ENCODE measurements at places on chromosomes 5 and 9.

GRCh38 chr5:35741971-35742370 is 114.7 kb upstream of the IL7R start:
- no peak for DNase-seq

- DNase-seq, result no peak
These were observed 59.6 kb upstream of the TLX3 start for GRCh38 chr5:171249460-171249859.

GRCh38 chr9:115250621-115251032 is 132.7 kb upstream of the TNC start:
- peak; percentile 64 for DNase-seq

- DNase-seq, result no peak
These were observed 491.2 kb upstream of the SEMA6A start for GRCh38 chr5:117065800-117066199.

GRCh38 chr5:125492977-125493376 is 746.5 kb upstream of the ZNF608 start:
- DNase-seq, result no peak

DNA sequence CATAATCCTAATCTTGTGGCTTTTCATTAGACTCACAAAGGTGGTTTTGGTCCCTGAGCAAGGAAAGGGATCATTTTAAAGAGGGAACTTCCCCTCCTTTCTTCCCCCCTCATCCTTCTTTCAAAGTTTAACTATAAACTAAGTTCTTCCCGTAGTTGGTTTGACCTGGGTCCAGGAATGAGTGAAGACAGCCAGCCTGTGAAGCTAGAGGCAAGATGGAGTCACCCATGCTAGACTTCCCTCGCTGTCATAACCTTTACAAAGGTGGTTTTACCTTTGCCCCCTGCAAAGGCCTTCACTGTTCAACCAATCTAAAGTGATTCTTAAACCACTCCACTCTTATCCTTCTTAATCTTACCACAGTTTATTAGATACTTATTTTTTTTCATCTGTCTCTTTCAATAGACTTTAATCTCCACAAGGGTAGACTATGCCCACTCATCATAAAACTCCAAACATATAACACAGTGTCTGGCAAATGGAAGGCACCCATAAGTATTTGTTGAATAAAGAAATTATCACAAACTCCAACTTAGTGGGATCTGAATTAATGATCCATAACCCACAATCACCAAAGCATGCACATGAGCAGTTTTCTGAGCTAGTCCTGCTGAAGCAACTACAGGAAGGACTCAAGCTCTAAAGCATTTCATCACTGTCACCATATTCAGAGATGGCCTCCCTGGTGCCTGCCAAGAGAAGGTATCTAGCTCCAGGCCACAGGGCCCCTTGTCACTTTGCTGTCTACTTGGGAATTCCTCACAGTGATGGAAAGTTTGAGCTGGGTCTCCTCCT is 369.0 kb downstream of the SPOCK1 start:
- no peak for DNase-seq

GRCh38 chr5:63878788-63879187 is 83.5 kb downstream of the HTR1A start:
- no peak for DNase-seq

- no peak for DNase-seq
These were observed 109.2 kb downstream of the RAPGEF6 start for GRCh38 chr5:131525805-131526204.

DNA sequence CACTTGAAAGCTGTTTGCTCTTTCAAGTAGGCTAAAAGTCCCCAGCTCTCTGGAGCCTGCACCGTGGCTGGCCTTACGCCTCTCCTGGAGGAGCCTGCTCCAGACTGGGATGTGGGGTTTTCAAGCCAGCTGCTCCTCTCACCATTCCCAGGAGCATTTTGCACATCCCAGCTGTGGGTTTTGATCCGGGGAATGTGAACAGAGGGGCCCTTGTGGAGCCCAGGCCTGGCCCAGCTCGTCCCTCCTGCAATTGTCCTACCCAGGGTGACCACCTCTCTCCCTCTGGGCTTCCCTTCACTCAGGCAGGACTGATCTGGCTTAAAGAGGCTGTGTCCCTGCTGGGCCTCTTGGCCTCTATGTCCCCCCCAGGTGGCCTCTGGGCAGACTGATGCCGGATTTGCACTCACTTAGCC is 32.5 kb upstream of the TIFAB start:
- DNase-seq, result no peak

GRCh38 chr9:69945671-69946141 is 97.9 kb upstream of the MAMDC2 start:
- DNase-seq, result no peak

GRCh38 chr9:94915476-94916450 is 189.3 kb downstream of the AOPEP start:
- DNase-seq, result no peak

DNA sequence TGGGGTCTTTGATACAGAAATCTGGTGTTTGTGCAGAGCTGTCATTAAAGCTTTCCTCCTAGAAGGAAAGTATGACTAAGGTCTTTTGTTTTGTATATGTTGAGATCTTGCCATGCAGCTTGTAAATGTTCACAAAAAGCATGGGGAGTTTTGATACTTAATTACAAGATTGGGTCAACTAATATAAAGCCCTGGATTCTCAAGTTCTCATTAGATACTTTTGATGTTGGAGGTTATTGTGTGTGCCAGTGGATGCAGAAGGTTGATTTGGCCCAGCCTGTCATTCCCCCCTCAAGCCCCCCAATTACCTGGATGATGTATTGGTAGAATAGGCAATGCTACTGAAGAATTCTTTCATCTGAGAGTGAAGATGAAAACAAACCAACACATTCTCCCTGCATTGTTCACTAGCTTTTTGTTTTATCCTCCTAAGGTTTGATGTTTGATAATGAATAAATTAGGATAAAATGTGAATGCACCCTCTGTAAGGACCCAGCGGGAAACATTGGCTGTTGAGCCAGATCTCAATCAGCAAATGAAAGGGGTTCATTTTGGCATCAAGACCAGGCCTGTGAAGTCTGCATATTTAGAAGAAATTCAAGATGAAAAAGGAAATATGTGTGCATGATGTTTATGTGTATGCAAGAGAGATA is 61.9 kb upstream of the ADAMTS19 start:
- DNase-seq, result no peak

DNA sequence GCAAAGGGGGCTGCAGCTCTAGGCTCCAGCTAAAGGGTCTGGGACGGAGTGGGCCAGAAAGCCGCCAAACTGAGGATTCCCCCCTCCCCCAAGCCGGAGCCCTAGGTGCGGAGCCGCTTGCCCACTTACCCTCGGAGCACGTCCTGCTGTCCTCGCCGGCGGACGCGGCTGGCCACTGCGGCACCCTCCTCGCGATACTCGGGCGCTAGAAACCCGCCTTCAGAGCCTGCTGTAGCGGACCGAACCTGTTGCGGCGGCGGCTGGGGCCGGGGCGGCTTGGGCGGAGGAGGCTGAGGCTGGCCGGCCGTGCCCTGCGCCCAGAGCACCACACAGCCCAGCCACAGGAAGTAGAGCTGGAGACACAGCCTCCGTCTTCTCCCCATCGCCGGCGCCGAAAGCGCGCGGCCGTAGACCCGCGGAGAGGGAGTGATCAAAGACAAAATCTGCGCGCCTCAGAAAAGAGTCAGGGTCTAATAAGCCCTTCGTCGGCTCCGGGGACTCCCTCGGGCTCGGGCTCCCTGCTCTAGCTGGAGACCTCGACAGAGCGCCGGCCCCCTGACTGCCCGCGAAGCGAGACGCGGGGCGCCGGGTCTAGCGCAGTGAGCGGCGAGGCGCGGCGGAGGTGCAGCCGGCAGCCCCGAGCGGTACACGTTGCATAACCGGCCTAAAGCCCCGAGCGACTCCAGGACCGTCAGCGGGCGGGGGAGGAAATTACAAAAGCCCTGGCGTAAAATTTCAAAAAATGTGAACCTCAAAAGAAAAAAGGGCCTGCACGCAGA is 635 bp downstream of the FBN2 start:
- DNase-seq, result no peak

DNA sequence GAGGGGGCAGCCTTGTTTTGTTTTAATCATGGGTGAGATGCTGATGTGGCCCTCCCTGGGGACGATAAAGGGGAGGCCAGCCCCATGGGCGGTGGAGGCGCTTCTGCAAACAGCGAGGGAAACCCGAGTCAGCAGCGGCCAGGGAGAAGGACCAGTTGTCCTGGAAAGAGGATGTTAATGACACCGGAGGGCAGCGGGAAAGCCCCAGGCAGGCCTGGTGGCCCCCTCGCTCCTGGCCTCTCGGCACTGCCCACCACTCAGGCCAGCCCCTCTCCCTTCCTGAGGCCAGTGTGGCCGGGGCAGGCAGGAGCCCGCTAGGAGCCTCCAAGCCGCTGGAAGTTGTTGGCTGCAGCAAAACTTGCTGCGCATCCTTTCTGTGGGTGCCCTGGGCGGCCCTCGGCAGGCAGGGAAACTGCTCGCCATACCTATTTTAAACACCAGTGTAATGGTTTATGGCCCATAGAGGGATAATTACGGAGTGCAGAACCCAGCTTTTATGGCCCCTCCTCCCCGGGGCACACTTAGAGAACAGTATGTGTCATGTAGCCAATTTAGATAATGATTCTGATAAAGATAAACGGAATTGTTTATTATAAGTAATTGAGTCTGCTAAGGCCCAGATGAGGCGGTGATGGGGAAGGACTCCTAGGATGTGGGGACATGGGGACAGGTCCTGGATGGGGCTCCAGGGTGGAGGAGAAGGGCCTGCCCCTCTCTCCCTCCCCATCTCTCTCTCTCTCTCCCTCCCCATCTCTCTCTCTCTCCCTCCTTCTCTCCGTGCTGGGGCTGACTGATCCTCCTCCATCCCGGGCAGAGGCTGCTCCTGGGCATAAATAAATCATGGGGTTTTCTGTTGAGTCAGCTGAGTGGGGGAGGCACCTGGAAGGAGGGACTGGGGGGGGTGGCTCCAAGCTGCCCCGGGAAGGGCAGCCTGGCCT is 36.9 kb downstream of the LMX1B start:
- DNase-seq, result no peak

- no peak for DNase-seq
These were observed 48.6 kb upstream of the OLFM1 start for GRCh38 chr9:135038826-135039225.

DNA sequence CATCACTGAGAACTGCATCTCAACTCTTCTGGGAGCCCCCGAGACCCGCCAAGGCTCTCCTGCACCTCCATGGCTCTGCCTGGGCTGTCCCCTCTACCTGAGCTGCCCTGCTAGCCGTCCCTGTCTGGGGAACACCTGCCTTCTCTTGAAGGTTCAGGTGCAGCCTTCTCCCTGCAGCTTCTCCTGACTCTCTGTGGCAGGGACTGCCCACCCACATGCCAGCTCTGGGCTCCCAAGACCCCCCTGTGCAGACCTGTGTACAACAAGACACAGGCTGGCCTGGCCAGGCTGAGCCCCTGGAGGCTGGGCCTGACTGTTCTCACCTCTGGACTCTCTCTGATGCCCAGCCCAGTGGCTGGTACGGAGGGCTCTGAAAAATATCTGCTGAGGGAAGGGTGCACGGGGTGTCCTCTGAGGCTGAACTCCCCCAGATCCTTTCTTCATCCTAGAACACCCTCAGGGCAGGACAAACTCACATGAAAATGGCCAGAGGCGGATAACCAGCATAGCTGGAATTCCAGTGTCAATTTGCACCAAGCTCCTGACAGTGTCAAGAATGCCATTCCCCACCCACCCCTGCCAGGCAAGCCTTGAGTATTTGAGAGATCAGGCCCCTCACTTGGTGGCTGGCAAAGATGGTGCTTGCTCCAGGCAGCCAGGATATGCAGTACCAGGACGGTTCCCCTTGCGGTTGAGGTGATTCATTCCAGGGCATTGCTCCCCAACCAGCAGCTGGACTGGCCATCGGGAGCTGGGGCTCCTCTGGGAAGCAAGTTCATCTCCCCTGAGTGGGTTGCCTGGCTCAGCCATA is 40.9 kb upstream of the SLC25A51 start:
- DNase-seq, result peak; percentile 55

DNA sequence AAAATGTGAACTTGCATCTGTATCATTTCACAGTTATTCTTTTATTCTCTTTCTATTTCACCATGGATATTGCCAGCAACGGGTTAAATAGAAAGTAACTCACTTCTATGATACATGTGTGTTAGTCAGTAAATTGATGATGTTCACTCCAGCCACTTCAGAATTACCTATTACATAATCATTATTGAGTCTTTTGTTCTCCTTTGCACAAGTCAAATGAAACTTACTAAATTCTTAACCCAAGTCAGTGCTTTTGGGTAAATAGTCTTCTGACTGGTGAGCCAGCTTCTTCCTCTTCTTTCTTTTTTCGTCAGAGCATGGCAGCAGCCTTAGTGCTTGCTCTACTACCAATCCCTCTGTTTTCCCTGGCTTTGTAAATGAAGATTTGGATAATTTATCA is 344.3 kb downstream of the RAB3C start:
- DNase-seq, result no peak

DNA sequence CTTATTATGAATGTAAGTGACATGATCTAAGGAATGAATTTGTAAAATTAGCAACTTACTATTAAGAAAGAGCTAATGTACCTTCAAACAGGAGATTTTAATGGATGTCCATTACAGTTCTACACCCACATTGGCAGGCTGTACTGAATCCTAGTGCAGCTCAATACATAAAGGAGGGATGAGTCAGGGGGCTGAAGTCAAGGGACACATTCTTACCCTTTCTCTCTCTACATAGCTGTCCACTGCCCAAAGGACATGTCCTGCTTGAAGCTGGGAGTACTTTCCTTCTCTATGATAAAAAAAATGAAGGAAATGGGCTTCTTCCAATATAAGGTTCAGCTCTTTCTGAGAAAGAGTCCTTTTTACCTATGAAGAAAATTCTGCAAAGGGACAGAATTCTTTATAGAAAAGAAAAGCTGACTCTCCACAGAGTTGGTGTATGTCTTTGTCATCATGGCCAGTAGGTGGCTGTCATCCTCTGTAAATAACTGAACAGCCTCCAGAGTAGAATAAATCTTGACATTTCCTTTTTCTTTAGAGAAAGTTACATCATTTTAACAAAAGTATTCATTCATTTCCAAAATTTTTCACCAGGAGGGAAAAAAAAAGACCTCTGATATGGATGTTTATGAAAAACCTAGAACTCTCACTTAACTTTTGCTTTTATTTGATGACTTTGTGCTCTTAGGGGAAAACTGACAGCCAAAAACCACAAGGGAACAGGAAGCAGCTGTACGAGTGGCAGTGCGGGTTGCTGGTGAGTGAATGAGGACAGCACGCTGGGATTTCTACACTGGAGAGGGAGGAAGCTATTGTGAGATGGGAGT is 13.1 kb upstream of the IFNA14 start:
- peak; percentile 14 for DNase-seq

DNA sequence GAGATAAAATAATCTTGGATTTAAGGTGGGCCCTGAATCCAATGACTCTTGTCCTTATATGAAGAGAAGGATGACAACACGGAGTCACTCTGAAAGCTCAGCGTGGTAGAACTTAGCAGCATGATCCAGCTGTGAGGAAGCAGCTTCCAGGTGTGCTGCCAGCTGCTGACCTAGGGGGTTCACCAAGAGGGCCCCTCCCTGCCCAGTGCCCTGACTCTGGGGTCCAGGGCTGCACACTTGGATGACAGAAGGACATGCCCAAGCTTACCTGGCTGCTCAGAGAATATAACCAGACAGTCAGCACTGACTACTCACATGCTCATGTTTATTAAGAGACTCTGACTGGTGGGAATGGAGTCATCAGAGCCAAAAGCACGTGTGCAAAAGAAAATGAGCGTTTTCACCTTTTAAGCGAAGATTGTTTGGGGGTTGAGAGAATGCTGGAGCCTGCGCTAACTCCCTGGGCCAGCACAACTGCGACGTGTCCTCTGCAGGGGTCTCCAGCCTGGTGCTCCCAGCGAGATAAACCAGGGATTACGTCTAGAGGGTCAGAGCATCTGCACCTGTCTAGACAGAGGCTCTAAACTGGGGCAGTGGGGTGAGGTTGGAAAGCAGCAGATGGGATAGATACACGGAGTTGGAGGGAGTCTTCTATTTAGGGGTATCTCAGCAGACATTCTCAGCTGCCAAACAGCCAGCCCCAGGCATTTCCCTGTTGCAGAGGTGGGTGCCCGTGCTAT is 41.3 kb downstream of the ROPN1L start:
- DNase-seq, result no peak

Measured in H54 (cell line).